ENCODE measurements at places on chromosomes 2 and 18.

DNA sequence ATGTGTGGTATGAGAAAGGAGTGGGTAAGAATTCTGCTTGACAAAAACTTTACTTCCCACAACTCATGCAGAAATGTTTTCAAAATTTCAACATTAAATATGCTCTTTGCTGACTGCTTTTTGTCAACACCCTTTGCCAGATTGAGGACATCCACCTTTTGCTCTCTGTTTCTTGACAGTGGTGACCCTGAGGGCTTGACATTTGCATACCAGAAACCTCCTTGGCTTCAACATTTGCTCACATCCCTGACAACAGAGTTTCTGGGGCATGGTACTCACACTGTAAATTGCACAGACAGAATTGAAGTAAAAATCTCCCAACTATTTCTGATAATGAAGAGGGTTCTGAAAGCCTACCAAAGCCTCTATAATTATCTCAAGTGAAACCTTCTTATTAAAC is 95.7 kb downstream of the RND3 start:
- DNase-seq: no peak

GRCh38 chr2:217559084-217559483 is 443.7 kb downstream of the TNS1 start:
- DNase-seq: no peak

GRCh38 chr2:83572400-83572799 is 886.7 kb downstream of the SUCLG1 start:
- DNase-seq: no peak

GRCh38 chr18:13265911-13266217 is 47.3 kb downstream of the LDLRAD4 start:
- DNase-seq: no peak

GRCh38 chr2:113370030-113370429 is 67.5 kb upstream of the ZNG1B start:
- DNase-seq: no peak

DNA sequence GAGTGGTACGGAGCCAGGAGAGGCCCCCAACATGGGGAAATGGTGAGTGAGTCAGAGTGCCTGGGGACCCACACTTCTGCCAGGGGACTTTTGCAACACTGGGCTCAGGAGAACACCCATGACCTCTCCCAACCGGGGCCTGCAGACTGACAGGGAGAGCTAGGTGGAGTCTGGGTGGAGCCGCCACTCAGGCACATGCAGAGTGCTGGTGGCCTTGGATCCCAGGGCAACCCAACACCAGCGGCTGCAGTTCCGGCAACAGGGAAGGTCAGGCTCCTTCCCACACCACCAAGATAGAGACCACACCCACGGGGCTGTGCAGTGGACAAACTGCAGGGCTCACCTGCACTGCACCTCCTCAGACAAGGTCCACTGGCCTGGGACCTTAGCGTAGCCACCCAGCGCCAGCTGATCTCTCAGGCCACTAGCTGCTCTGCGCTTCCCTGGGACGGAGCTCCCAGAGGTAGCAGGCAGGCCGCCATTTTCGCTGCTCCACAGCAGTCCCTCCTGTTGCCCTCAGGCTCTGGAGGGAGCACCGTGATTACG is 99.0 kb downstream of the EFEMP1 start:
- no peak for DNase-seq

GRCh38 chr2:172234716-172235691 is 132.3 kb upstream of the DLX2 start:
- DNase-seq: peak; percentile 27

- DNase-seq: peak; percentile 72
Measured at GRCh38 chr2:15965564-15966019, 25.2 kb downstream of the MYCN start.

GRCh38 chr2:45533771-45534170 is 77.3 kb downstream of the SRBD1 start:
- DNase-seq: no peak

DNA sequence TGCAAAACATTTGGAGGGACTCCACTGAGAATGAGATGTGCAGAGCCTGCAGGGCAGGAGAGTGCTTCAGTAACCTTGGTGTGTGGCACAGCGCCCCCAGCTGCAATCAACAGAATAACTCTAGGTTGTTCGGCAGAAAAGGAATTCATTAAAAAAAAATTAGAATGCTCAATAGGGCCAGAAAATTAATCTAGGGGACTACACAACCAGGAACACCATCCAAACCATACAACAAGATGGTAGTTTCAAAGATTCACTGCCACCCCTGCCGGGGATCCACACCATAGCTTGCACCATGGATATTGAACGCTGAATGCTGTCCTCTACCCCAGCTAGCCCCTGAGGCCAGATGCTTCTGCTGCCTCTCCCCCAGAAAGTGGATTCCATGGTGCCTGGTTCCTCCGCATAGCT is 50.1 kb downstream of the THUMPD2 start:
- peak; percentile 46 for DNase-seq

DNA sequence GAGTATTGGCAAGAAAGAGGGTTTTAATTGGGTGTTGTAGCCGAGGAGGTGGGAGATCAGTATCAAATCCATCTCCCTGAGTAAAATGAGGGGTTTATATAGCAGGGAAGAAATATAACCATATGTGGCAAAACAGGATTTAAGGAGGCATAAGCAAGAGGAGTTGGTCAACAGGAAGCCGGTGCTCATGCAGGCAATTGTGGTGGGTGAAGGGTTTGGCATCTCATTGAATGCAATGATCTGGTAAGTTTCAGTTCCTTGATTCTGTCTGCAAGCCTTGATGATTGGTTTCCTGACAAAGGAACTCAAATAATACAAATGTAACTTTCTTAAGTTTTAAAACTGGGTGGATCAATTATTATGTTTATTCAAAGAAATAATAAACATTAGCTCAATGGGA is 564.4 kb upstream of the LINC00305 start:
- DNase-seq: no peak

- no peak for DNase-seq
Measured at GRCh38 chr2:36792951-36793350, 96.4 kb downstream of the VIT start.

DNA sequence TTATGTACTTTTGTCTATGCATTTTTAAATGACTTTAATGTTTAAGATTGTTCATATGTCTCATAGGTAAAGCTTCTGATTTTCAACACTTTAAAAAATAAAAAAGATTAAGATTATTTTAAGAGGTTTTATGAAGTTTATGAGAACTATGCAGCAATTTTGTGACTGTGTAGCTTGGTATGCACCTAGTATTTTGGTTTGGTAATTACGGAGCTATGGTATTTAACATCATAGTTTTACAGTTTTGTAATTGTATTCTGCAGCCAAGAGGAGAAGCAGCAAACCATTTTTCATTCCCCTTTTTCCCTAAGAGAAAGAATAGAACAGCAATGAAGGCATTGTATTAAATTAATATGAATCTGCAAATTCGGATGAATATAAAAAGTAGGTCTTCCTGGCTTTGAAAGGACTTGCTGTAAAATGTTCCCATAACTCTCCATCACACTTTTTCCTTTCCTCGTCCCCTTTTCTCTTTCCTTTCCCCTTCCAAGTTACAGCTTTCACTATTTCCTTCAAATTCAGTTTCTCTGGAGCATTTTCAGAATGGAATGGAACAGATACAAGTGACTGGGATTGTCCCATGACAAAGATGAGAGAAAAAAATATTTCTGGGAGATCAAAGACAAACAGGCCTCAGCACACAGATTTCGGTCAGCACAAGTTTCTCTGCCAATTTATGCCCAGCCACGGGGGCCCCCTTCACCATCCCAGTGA is 26.1 kb upstream of the PIEZO2 start:
- no peak for DNase-seq

GRCh38 chr2:172927641-172928357 is 147.8 kb upstream of the MAP3K20 start:
- no peak for DNase-seq

DNA sequence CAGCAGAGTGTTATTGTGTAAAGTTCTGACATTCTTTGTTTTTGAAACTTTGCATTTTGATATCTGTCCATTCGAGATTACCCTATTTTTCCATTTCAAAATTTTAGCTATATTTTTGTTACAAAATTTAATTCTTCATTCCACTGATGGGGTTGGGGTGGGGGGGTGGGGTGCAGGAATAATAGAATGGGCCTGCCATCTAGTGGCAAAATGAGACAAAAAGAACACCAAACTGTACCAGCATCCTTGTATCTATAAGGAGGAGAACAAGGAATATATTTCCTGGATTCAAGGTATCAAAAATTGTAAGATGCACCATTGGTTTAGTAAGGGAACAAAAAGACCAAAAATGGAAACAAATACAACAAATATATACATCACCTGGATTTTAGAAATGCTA is 27.9 kb upstream of the TTR start:
- no peak for DNase-seq

GRCh38 chr18:58234359-58234741 is 190.3 kb downstream of the NEDD4L start:
- no peak for DNase-seq

GRCh38 chr18:5853253-5853652 is 42.1 kb downstream of the TMEM200C start:
- no peak for DNase-seq

- no peak for DNase-seq
Measured at GRCh38 chr2:170971071-170971470, 42.0 kb downstream of the GORASP2 start.

- no peak for DNase-seq
Measured at GRCh38 chr2:141311430-141311829, 819.4 kb downstream of the LRP1B start.

DNA sequence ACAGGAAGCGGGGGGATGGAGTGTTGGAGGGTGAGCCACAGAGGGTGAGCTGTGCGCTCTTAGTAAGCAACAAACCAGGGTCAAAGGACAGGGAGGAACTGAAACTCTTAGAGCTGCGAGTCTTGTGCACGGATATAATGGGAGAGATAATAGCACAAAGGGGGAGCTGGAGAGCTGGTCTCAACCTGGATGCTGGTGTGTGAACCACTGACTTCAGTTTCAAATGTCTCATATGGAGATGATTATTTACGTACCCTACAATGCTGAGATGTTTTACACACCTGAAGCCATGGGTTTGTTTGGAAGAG is 35.9 kb downstream of the PTGR3 start:
- DNase-seq: no peak

DNA sequence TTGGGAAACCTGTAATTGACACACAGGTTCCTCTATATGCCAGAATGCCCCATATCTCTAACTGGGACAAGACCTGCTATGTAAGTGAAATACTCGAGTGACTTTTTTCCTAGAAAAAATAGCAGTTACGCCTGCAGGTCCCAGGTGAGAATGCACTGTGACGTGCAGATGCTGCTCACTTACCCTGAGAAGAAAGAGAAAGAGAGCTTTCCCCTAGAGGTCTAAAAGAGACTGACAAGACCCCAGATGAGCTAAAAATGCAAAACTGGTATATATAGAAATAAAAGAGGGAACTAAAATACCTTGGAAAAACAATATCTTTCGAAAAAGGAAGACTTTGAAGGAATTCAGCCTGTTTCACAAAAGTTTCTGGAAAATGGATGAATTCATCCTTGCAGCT is 383.0 kb upstream of the DCC start:
- no peak for DNase-seq

- no peak for DNase-seq
Measured at GRCh38 chr18:13745696-13746095, 19.2 kb downstream of the RNMT start.

- DNase-seq: no peak
Measured at GRCh38 chr2:68969736-68970490, 4.5 kb upstream of the GKN1 start.

DNA sequence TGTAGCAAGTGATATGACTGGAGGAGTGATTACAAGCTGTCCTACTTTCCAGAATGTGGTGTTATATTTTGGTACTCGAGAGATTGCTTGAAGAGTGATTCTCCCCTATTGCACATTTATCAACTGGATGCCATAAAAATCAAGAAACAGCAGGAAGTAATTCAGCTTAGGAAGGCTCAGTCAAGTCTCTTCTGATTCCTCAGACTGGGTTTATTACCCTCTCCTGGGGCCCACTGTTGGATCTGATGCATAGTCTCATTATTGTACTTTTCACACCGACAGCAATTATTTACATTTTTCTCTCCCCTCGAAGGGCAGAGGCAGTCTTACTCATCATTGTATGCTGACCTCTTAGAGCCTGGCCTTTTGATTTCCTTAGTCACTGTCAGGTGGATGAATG is 9.3 kb downstream of the NOSTRIN start:
- no peak for DNase-seq

- no peak for DNase-seq
Measured at GRCh38 chr2:108244667-108245414, 5.1 kb downstream of the SULT1C3 start.

DNA sequence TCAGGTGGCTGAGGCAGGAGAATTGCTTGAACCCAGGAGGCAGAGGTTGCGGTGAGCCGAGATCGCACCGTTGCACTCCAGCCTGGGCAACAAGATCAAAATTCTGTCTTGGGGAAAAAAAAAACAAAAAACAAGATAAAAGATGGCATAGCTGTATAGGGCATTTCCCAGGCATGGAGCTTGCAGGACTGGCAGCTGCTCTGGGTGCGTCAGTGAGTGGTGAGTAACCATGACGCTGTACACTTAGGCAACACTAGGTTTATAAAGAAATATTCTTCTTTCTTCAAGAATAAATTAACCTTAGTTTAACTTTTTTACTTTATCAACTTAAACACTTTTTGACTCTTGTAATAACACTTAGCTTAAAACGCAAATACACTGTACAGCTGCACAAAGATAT is 15.4 kb downstream of the TGOLN2 start:
- no peak for DNase-seq

DNA sequence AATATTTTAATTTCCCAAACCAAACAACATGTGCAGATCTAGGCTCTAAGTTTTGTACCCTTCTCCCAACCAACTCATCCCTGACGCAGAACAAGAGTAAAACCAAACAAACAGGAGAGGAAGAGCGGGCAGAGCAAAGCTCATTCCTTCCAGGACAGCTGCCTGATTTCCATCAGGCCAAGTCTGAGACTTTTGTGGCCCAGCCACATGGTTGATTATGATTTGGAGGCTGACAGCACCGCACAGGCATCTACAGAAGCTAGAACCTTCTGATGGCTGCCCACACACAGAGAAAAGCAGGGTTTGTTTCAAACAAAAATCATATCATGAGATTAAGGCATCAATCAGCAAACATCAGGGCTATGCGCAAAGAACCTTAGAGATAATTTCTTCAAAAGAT is 262.6 kb downstream of the TNS1 start:
- no peak for DNase-seq

- DNase-seq: no peak
Measured at GRCh38 chr2:119823734-119824334, 64.1 kb downstream of the PTPN4 start.

DNA sequence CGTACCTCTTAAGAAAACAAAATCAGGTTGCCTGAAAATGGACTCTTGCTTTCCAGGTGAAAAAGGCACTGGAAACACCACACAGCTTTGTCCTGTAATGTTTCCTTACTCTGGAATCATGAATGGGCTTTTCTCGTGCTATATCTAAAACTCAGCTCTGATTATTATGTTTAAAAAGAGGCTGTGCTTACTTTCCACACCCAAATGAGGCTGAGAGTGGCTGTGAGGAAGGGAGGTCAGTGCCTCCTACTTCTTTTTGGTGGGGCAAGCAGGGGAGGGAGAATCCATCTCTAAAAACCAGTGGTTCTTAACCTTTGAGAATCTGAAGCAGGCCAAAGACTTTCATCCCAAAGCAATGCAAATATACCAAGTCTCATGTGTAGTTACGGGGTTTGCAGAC is 148.6 kb downstream of the FAM210A start:
- no peak for DNase-seq

Measured in activated CD4-positive, alpha-beta T cell treated with anti-CD3 and anti-CD28 coated beads, Interleukin-2, amount 50 U/mL, for 48 hours (primary cell).